ENCODE measurements at places on chromosomes 12 and 14. TPM values are rescaled to one million over a fixed set of nuclear protein-coding genes. Genes with fewer than 3 reads are reported as not detected.

The SSTR1 gene
- 11.9 TPM for polyA plus RNA-seq

The DCN gene
- 145 TPM for polyA plus RNA-seq

The GPX2 gene
- 301 TPM for polyA plus RNA-seq

The IGF1 gene
- 10.9 TPM for polyA plus RNA-seq

DNA sequence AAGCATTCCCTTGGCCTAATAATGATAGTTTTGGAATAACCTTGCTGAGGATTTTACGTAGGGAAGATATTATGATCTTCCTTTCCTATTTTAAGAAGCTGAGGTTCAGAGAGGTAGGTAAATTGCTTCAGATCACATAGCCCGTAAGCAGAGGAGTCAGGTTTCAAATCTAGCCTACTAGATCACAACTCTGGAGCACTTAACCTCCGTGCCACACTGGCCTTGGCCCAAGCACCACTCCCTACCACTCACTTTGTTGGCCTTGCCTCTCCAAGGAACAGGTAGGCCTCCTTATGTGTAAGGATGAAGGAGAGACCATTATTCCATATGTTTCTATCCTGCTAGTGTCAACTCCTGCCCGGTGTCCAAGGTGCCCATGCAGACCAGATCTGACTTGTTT, 12.4 kb upstream of the ACOT1 start:
- no peaks in the 10 kb centered on the region for H3K27me3 ChIP-seq
- DNase-seq, result no peak
- no peaks in the 10 kb centered on the region for H3K36me3 ChIP-seq
- no peak overlapping the region for H3K27ac ChIP-seq
- H3K4me1 ChIP-seq, result peaks cover 8% of the 10 kb centered on the region
- H3K4me3 ChIP-seq, result no peak overlapping the region

DNA sequence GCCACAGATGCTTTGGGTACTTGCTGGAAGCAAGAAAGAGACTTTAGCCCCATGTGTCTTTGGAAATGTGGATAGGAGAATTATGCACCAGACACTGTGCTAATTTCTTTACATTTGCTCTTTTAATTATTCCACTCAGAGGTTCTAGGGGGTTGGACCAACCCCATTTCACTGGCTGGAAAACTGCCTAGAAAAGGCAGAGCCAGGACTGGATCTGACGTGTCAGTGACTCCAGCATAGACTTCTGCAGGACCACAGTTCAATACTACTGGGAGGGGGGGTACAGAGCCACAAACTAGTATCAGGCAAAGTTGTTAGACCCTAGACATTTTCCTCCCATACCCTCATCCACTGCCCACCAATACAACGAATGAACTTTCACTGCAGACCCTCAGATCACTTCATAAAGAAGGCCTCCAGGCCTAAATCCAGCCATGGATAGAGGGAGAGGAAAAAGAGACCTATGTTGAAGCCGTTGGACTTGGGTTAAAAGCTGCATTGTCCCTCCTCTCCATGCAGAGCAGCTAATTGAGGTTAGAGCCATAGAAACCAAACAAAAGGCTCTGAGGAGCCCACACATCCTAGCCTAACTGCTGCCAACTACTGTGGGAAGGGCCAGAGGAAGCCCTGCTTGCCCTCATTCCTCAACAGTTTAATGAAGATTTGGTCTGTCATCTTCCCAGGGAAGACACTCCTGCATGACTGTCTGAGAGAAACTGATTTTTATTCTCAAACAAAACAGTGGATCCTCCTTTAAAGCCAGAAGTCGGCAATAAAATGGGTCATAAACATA, 68.7 kb downstream of the STON2 start:
- no peaks in the 10 kb centered on the region for H3K4me1 ChIP-seq
- no peak overlapping the region for H3K4me3 ChIP-seq
- H3K27me3 ChIP-seq, result no peaks in the 10 kb centered on the region
- DNase-seq, result no peak
- H3K36me3 ChIP-seq, result no peaks in the 10 kb centered on the region

GRCh38 chr14:34199585-34199984, 248.7 kb upstream of the EGLN3 start:
- no peaks in the 10 kb centered on the region for H3K27me3 ChIP-seq
- H3K4me3 ChIP-seq, result no peak overlapping the region
- no peaks in the 10 kb centered on the region for H3K36me3 ChIP-seq
- H3K27ac ChIP-seq, result no peak overlapping the region
- H3K4me1 ChIP-seq, result no peaks in the 10 kb centered on the region

GRCh38 chr14:29937116-29937515, 9.5 kb upstream of the PRKD1 start:
- no peak overlapping the region for H3K4me3 ChIP-seq
- no peaks in the 10 kb centered on the region for H3K27me3 ChIP-seq
- H3K27ac ChIP-seq, result no peak overlapping the region
- no peaks in the 10 kb centered on the region for H3K36me3 ChIP-seq
- no peak for DNase-seq

- peaks cover 13% of the 10 kb centered on the region for H3K4me1 ChIP-seq
- DNase-seq, result no peak
- H3K27me3 ChIP-seq, result peaks cover 22% of the 10 kb centered on the region
- no peaks in the 10 kb centered on the region for H3K36me3 ChIP-seq
Observed at GRCh38 chr14:22715186-22715812, 51.2 kb upstream of the OXA1L start.

GRCh38 chr12:71164568-71165197, 6.9 kb upstream of the TSPAN8 start:
- H3K4me1 ChIP-seq, result peaks cover 39% of the 10 kb centered on the region
- peak overlapping the region; percentile 87 for H3K27ac ChIP-seq
- H3K36me3 ChIP-seq, result no peaks in the 10 kb centered on the region

DNA sequence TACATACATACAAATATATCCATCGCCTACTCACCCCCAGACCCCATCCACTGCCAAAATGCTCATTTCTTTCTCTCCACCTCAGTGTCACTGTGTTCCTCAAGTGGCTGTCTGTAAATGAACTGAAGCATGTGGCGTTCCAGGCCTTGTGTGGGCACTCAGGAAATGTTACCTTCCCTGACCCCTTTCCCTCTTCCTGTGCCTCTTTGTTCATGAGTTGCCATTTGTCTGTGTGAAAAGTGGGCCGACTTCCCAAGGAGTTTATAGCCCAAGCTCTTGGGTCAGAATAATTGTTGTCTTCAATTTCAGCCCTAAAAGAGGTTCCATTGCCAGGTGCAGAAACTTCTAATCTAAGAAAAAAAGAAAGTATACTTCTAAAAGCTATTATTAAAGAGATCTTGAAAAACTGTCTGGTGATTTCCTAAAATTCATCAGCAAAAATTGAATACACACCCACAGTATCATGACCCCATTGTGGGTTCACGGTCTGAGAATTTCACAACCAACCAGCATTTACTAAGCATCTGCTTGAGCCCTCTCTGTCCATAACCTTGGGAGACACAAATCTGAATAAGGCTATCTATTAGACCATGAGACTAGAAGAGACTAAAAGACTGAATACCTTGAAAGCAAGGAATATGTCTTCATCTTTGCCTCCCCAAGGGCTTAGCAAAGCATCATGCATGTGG, 201.4 kb upstream of the EEA1 start:
- peaks cover 5% of the 10 kb centered on the region for H3K4me1 ChIP-seq
- no peak overlapping the region for H3K4me3 ChIP-seq
- no peak overlapping the region for H3K27ac ChIP-seq
- H3K27me3 ChIP-seq, result no peaks in the 10 kb centered on the region

DNA sequence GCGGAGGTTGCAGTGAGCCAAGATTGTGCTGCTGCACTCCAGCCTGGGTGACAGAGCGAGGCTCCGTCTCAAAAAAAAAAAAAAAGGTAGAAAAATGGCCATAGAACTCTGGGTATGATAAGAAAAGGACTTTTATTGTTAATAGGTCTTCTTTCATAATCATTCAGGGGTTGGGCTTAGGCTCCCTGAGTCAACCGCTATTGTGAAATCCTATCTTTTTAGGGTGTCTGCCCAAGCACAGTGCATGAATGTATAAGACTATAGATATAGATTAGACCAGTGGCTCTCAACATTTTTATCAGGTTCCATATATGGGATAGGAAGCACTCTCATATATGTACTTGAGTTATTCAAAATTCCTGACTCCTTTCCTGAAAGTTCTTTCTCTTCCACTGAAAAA, 48.7 kb upstream of the USP15 start:
- H3K27ac ChIP-seq, result no peak overlapping the region
- no peak overlapping the region for H3K4me3 ChIP-seq
- no peak for DNase-seq
- H3K4me1 ChIP-seq, result peaks cover 3% of the 10 kb centered on the region
- no peaks in the 10 kb centered on the region for H3K27me3 ChIP-seq

DNA sequence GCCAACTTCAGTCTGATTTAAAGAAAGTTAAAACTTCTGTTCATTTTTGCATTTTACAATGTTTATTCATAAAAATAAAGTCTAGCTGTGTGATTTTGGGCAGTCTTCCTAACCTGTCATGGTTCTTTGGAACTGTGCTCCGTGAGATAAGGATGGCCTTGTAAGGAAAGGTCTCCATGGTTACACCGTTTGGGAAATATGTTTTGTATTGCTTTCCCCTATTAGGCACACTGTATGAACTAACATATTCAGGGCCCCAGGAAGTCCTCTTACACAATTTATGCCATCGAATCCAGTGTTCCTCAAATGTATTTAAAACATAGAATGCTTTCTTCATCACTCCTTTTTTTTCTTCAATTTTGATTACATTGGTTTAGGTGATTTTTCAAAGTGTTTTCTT, 54.5 kb downstream of the APAF1 start:
- no peaks in the 10 kb centered on the region for H3K27me3 ChIP-seq

- no peak for DNase-seq
- H3K4me3 ChIP-seq, result no peak overlapping the region
- no peaks in the 10 kb centered on the region for H3K27me3 ChIP-seq
Observed at GRCh38 chr14:87076922-87077321, 916.1 kb downstream of the GALC start.

GRCh38 chr14:71056168-71056567, 148.9 kb downstream of the PCNX1 start:
- no peaks in the 10 kb centered on the region for H3K27me3 ChIP-seq
- no peak overlapping the region for H3K4me3 ChIP-seq
- H3K36me3 ChIP-seq, result peaks cover 96% of the 10 kb centered on the region
- DNase-seq, result no peak
- H3K4me1 ChIP-seq, result no peaks in the 10 kb centered on the region

DNA sequence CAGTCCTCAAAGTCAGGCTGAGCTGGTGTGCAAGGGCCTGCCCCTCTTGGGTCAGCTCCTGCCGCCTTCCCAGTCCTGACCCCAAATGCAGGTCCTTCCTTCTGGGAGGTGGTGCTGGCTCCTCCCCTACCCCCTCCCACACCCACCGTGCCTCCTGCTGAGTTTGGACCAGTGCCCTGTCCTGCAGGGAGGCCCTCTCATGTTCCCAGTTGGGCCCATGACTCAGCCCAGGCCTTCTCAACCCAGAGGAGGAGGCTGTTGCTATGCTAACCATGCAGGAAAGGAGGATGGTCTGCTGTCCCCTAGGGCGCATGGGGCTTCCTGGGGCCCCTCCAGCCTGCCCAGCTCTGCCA, 4.4 kb downstream of the ZBTB42 start:
- peak overlapping the region; percentile 67 for H3K27ac ChIP-seq
- no peak overlapping the region for H3K4me3 ChIP-seq
- peaks cover 51% of the 10 kb centered on the region for H3K4me1 ChIP-seq
- H3K27me3 ChIP-seq, result no peaks in the 10 kb centered on the region

DNA sequence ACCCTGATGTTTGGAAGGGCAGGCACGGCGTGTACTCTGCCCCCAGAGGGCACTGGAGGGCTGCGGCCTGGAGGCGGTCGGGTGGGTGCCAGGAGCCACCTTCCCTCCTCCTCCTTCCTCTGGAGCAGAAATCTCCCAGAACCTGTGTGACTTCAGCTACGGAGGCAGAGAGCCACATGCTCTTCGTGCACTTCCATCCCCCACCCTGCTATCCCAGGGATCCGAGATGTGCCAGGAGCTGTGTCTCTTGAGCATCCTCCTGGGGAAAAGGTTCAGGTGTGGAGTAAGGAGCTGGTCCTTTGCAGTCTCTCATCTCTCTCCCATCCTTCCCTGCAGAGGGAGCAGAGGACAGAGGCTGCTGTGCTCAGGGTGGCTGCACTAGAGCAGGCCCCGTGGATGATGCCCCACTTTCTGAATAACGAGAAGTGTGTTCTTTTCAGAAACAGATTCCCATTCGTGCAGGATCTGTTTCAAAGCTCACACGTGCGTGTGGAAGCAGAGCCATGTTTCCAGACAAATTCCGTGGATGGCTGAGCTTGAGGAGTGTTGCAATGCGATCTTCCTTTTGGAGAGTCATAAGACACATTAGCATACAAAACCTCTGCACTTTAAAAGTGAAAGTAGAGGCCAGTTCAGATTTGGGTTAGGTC, 162.9 kb downstream of the ADGRD1 start:
- peaks cover 4% of the 10 kb centered on the region for H3K36me3 ChIP-seq
- H3K27ac ChIP-seq, result no peak overlapping the region
- H3K4me3 ChIP-seq, result no peak overlapping the region
- no peak for DNase-seq
- no peaks in the 10 kb centered on the region for H3K4me1 ChIP-seq
- peaks cover 7% of the 10 kb centered on the region for H3K27me3 ChIP-seq

Measured in stomach (tissue), 19 donors.